ACHN (cell line): ENCODE measurements at places on chromosomes 11 and 22.

DNA sequence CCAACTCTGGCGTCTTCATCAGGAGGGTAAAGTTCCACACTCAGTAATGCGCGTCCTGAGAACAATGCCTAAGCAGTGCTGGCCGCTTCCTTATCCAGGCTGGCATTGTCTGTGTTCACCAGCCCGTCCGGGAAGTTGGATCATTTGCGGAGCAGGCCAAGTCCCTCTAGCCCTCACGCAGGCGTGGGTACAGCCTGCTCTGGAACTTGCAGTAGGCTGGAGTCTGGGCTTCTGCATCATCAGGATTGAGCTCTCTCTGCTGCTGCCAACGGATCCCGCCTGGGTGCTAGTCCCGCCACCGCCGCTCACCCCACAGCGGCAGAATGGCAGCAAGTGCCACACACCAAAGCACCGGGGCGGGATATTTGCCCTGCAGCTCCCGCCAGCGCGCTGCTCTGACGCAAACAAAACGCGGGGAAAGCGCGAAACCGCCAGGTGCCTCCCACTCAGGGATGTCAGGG, 29.0 kb downstream of the GLYATL1 start:
- DNase-seq, result no peak

- DNase-seq, result no peak
Measured at GRCh38 chr22:20451920-20452319, 14.3 kb upstream of the SCARF2 start.

DNA sequence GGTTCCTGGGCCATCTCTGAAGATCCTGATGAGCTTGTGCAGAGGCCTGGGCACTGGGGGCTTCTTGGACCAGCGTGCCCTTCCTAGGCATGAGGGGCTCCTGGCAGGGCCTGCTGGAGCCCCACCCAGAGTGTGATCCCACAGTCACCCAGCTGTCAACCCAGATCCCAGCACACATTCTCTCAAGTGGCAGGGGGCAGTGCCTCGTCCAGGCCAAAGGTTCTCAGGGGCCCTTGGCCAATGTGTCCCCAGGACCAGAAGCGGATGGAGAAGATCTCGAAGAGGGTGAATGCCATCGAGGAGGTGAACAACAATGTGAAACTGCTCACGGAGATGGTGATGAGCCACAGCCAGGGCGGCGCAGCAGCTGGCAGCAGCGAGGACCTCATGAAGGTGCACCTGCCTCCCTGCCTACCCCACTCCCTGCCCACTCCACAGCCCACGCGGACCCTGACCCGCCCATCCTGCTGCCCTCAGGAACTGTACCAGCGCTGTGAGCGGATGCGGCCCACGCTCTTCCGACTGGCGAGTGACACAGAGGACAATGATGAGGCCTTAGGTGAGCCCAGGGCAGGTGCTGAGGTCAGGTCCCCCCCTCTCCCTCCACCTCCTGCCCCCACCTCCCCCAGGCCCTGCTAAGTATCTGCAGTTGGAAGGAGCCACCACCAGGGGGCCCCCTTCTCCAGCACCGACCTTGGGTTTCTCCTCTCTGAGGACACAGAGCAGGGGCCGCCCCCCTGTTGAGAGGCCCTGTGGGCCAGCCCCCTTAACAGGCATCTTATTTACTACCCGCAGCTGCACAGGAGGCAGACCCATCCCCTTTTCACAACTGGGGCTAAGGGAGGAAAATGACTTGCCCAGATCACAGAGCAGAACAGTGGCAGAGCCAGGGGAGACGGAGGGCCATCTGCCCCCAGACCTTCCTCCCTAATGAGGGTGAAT, 14.7 kb downstream of the GGA1 start:
- peak; percentile 34 for DNase-seq

DNA sequence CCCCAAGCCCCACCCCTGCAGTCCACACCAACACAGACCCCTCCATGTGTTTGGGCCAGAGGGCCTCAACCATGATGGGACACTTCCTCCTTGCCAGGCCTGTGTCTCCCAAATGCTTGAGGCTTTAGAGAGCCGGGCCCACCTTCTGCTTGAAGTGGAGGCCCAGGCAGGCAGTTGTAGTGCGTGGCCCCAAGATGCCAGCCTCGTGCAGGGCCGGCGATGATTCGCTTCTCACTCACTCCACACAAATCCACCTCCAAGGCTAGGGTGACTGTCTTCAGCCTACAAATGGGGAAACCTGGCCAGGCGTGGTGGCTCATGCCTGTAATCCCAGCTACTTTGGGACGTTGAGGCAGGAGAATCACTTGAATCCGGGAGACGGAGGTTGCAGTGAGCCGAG, 5.7 kb downstream of the PRR5 start:
- DNase-seq, result peak; percentile 45

GRCh38 chr11:115572551-115572950, 68.3 kb upstream of the CADM1 start:
- DNase-seq, result no peak
